ENCODE measurements at places on chromosomes 6 and 20.
A peak's percentile ranks its signal among the peaks of the same experiment; 100 is the strongest.

- DNase-seq, result no peak
Measured at GRCh38 chr6:89385846-89386245, 26.2 kb downstream of the RRAGD start.

DNA sequence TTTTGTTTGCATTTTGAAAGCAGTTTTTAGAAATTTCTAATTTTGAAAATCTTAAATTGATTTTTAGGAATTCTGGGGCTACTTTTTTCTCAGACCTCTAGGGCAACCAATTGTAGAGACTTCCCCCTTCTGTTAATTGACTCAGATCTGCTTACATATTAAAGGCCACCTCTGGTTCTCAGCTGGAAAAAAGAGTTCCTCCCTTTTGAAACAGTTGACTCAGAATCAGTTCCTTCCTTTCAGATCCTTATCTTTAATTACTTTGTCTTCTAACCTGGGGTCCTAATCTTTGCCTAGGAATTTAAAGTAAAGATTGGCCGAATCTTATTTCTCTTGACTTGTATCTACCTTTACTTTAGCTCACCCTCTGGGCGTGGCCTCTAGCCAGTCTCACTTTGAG, 146.8 kb downstream of the LAMA2 start:
- DNase-seq, result no peak

GRCh38 chr6:31529329-31530150, 778 bp downstream of the MCCD1 start:
- no peak for DNase-seq

DNA sequence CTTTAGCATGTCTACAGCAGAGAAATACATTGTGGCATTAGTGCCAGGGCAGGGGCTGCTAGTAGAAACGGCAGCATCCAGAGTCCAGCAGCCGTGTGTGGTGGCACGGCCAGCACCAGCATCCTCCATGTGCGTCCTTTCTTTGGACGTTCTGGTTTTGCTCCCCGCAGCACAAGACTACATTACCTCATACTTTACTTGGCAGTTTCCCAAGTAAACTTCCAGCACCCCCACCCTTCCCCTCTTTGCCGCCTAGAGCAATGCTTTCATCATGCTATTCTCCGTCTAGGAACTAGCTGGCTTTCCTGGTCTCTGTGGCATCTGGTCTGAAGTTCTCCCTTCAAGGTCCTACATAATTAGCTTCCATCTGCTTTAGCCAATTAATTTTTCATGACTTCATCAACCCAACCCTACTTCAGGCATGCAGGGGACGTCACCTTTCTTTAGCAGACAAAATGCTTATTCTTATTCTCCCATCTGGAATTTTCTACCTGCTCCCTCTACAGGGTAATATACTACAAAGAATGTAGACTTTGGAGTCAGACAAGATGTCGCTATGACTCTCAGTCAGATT, 67.6 kb downstream of the BLOC1S5 start:
- peak; percentile 29 for DNase-seq

DNA sequence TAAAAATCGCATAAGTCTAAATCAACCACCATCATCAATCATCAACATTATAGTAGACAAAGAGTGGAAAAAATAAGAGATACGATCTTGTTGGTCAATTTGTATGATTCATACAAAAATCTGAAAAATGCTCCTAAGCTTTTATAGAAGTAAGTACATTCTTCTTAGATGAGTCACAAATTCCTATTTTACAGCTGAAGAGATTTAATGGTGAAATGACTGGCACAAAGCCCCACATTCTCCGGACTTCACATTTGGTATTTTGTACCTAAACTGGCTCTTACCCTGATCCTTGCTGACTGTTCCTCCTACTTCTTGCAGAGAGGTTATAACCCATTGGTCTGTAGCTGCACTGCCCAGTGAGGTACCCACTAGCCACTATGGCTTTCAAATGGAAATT, 29.9 kb upstream of the PREP start:
- DNase-seq, result peak; percentile 78

GRCh38 chr20:44733341-44734069, 12.2 kb upstream of the KCNK15 start:
- DNase-seq, result peak; percentile 24

GRCh38 chr20:19658137-19658536, 99.9 kb upstream of the RIN2 start:
- no peak for DNase-seq

DNA sequence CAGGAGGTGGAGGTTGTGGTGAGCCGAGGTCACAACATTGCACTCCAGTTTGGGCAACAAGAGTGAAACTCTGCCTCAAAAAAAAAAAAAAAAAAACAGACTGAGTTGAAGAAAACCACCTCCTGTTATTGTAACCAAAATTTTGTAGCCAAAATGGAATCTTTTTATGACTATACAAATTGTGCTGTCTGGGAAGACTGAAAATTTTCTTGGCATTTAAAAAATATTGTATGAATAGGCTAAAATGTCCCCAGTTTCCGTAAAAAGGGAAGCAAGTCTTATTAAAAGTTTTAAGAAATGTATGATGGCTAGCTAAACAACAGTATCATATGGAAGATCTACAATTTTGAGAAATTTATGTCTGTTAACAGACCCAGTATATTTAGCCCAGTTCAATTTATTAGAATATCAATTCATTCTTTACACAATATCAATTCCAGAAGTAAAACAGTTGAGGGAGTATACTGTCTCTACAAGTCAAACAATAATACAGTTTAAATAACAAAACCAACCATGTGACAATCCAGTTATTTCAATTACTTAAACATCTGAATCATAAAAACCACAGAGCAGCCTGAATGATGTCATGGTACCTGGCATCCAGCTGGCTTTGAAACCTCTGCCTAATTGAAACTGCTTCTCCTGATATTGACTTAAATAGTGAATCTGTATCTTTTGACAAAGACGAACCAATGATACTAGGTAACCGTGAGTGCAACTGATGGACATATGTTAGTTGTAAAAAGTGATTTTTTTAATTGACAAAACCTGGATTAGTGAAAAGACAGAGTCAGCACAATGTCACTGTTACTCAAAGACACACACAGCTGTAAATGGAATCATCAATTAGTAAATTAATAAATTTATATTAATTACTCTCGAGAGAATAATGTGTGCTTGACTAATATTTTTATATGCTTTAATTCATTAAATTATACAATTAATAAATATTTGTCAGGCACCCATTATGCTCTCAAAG, 166.6 kb upstream of the MARCKS start:
- peak; percentile 62 for DNase-seq

GRCh38 chr6:48641544-48641943, 530.5 kb upstream of the PTCHD4 start:
- no peak for DNase-seq

GRCh38 chr20:4086771-4087687, 71.7 kb upstream of the RNF24 start:
- DNase-seq, result no peak

GRCh38 chr6:88785478-88785877, 177.9 kb downstream of the RNGTT start:
- DNase-seq, result no peak

DNA sequence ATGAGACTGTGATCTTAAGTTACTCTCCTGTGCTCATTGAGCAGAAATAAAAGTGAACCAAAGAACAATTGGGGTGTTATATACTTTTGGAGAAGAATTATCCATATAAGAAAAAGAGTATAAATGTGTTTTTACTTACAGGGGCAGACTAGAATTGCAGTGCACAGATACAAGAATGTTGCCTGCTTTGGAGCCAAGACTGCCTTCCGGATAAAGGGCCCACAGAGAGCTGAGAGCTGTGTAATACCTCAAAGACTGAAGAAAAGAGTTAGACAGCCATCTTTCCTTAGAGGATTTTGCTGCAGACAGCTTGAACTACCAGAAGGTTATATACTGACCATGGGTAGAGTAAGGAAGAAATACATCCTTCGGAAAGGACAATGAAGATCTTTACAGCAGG, 1235.5 kb upstream of the CITED2 start:
- DNase-seq, result no peak

DNA sequence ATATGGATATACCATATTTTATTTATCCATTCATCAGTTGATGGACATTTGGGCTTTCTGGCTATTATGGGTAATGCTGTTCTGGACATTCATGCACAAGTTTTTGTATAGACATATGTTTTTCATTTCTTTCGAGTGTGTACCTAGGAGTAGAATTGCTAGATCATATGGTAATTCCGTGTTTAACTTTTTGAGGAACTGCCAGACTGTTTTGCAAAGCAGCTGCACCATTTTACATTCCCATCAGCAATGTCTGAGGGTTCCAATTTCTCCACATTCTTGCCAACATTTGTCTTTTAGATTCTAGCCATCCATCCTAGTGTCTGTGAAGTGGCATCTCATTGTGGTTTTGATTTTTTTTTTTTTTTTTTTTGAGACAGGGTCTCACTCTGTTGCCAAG, 20.8 kb downstream of the SRC start:
- DNase-seq, result peak; percentile 51

DNA sequence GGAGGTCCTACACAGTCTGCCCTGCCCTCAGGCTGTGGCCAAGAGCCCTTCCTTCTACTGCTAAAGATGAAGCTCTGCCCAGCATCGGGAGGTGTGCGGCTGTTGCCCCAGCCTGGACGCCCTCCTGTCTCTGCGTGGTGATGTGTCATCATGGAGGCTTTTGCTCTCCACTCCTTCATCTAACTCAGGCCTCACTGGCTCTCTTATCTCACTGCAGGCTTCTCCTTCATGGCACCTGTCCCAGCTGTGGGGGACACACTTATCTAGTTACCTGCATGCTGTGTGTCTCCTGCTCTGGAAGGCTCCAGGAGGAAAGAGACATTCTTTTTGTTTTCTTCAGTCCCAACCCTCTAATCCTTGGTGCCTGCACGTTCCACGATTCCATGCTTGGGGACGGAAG, 89.1 kb downstream of the PSMG4 start:
- DNase-seq, result no peak

DNA sequence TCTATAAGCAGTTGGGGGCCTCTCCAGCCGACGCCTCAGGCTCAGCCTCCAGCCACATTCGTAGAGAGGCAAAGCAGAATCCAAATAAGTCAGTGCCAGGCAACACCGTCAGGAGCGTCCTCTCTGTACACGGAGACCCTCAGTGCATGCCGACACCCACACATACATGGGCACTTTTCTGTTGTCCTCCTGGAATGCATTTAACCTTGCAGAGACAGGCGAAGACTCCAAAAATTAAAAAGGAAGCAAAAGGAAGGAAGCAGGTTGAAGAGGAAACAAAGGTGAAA, 325.9 kb downstream of the TAF4 start:
- DNase-seq, result no peak
